ENCODE measurements at places on chromosomes 11 and 22. TPM values are rescaled to one million over a fixed set of nuclear protein-coding genes. Genes with fewer than 3 reads are reported as not detected.
A peak's percentile ranks its signal among the peaks of the same experiment; 100 is the strongest.

GRCh38 chr22:47547881-47548650 lies 785.6 kb downstream of the TBC1D22A start:
- no peak overlapping the region for H3K4me3 ChIP-seq
- H3K27ac ChIP-seq, result no peak overlapping the region
- H3K27me3 ChIP-seq, result no peaks in the 10 kb centered on the region

- H3K4me1 ChIP-seq, result peaks cover 6% of the 10 kb centered on the region
- no peaks in the 10 kb centered on the region for H3K36me3 ChIP-seq
- no peak for DNase-seq
- peak overlapping the region; percentile 89 for H3K4me3 ChIP-seq
- peaks cover 8% of the 10 kb centered on the region for H3K27me3 ChIP-seq
Measured at GRCh38 chr11:10541561-10541930, 559 bp upstream of the RNF141 start.

GRCh38 chr11:113722934-113723333 lies 16.8 kb upstream of the TMPRSS5 start:
- no peaks in the 10 kb centered on the region for H3K27me3 ChIP-seq
- no peak overlapping the region for H3K4me3 ChIP-seq
- no peak overlapping the region for H3K27ac ChIP-seq
- H3K4me1 ChIP-seq, result no peaks in the 10 kb centered on the region

Gene OR52I2
- not detected for total RNA-seq

GRCh38 chr11:108965306-108966001 lies 300.6 kb downstream of the DDX10 start:
- H3K4me3 ChIP-seq, result no peak overlapping the region
- H3K27ac ChIP-seq, result no peak overlapping the region
- H3K36me3 ChIP-seq, result no peaks in the 10 kb centered on the region
- DNase-seq, result no peak
- peaks cover 4% of the 10 kb centered on the region for H3K4me1 ChIP-seq

DNA sequence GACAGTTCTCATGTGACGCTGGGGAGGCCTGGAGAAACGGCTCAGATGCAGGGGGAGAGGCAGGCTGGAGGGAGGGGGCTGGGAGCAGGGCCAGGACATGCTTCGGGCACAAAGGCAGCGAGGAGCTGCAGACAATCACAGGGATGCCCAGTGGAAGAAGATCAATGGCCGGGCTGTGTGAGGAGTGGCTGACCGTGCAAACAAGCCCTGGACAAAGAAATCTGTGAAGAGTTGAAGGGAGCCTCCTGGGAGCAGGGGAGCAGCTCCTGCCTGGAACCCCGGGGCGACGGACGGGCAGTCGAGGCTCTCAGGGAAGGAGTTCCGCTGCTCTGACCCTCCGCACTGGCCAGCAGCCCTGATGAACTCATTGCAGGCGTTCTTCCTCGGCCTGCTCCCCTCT lies 126.7 kb upstream of the B3GAT1 start:
- H3K27ac ChIP-seq, result no peak overlapping the region
- no peaks in the 10 kb centered on the region for H3K36me3 ChIP-seq
- no peaks in the 10 kb centered on the region for H3K27me3 ChIP-seq
- DNase-seq, result no peak

GRCh38 chr22:41003066-41003465 lies 51.9 kb downstream of the RBX1 start:
- no peak for DNase-seq
- H3K4me1 ChIP-seq, result peaks cover 6% of the 10 kb centered on the region
- H3K36me3 ChIP-seq, result no peaks in the 10 kb centered on the region
- no peak overlapping the region for H3K27ac ChIP-seq

DNA sequence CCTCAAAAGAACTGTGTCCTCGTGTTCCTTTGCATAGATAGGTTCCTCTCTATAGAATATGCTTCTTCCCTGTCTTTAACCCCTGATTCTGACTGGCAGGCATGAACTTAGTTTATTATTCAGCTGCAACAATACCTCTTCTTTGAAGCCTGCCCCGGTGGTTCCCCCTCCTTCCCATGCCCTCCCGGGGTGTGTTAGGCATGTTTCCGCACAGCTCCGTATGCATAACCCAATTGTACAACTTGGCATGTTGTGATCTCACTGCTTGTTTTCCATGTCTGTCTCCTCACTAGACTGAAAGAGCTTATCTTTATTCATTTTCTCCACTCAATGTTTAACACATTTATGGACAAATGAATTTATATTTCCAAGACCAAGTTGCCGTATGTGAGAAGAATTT lies 72.6 kb downstream of the DEPDC5 start:
- H3K36me3 ChIP-seq, result no peaks in the 10 kb centered on the region
- H3K4me3 ChIP-seq, result no peak overlapping the region
- H3K4me1 ChIP-seq, result no peaks in the 10 kb centered on the region
- no peak overlapping the region for H3K27ac ChIP-seq
- H3K27me3 ChIP-seq, result no peaks in the 10 kb centered on the region
- DNase-seq, result no peak

DNA sequence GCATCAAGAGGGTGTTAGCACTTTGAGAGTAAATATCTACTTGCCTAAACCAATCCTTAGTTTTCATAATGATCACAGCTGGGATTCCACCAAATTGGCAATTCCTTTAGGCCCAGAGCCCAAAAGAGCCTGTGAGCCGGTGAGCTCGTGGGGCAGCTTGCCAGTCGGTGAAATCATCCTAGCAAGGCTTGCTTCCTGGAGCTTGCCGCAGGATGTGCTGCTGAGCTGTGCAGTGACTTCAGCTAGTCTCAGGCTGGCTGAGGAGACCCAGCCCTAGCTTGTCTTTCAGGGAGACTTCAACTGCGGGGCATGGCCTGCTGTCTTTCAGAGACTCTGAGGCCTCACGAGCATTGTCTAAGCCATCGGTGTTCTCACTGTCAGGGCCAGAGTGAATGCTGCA lies 73.6 kb upstream of the SUSD2 start:
- H3K4me1 ChIP-seq, result peaks cover 5% of the 10 kb centered on the region
- H3K27me3 ChIP-seq, result no peaks in the 10 kb centered on the region
- DNase-seq, result no peak
- H3K4me3 ChIP-seq, result no peak overlapping the region
- H3K36me3 ChIP-seq, result peaks cover 7% of the 10 kb centered on the region
- H3K27ac ChIP-seq, result no peak overlapping the region

GRCh38 chr22:28918550-28919271 lies 35.3 kb downstream of the ZNRF3 start:
- H3K36me3 ChIP-seq, result no peaks in the 10 kb centered on the region
- no peaks in the 10 kb centered on the region for H3K27me3 ChIP-seq
- peak overlapping the region; percentile 48 for H3K27ac ChIP-seq
- peak overlapping the region; percentile 28 for H3K4me3 ChIP-seq
- peak; percentile 48 for DNase-seq
- H3K4me1 ChIP-seq, result peaks cover 51% of the 10 kb centered on the region

DNA sequence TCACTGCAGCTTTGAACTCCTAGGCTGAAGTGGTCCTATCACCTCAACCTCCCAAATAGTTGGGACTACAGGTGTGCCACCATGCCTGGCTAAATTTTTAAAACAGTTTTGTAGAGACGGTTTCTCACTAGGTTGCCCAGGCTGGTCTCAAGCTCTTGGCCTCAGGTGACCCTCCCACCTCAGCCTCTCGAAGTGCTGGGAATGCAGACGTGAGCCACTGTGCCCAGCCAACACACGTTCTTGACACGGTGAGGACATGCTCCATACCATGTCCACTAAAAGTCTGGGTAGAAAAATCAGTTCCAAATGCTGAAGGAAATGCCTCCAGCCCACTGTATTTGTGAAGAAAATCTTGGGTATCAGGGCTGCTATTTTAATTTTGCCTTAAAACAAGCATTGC lies 46.9 kb downstream of the PDHX start:
- no peak for DNase-seq
- H3K27ac ChIP-seq, result no peak overlapping the region
- no peaks in the 10 kb centered on the region for H3K27me3 ChIP-seq
- peaks cover 6% of the 10 kb centered on the region for H3K36me3 ChIP-seq

Gene KRTAP5-8
- not detected for total RNA-seq

Gene SMTNL1
- total RNA-seq, result 0.28 TPM

Gene GP1BB
- not detected for total RNA-seq

Gene KCNK7
- 0.34 TPM for total RNA-seq

DNA sequence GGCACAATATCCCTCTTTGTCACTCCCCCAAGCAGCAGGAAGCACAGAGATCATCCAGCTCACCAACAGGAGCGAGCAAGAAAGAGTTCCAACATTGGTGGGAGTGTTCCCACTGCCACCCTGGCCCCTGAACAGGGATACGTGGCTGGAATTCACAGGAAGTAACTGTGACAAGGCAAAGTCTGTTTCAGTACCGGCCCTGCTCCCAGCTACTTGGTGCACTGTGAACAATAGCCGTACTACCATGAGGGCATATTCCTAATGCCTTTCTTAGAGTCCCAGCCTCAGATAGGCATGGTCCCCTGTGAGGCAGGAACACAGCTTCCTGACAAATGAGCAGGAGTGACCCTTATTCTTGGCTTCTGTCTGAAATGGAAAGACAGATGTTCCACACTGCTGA lies 1.8 kb upstream of the SLC37A2 start:
- H3K4me3 ChIP-seq, result no peak overlapping the region
- DNase-seq, result no peak
- H3K36me3 ChIP-seq, result no peaks in the 10 kb centered on the region
- peaks cover 7% of the 10 kb centered on the region for H3K4me1 ChIP-seq
- H3K27ac ChIP-seq, result no peak overlapping the region
- H3K27me3 ChIP-seq, result peaks cover 63% of the 10 kb centered on the region

GRCh38 chr11:65947133-65947532 lies 1.9 kb downstream of the TSGA10IP start:
- H3K4me1 ChIP-seq, result peaks cover 15% of the 10 kb centered on the region
- H3K36me3 ChIP-seq, result no peaks in the 10 kb centered on the region
- no peak overlapping the region for H3K27ac ChIP-seq

GRCh38 chr11:18780896-18781295 lies 10.7 kb downstream of the PTPN5 start:
- H3K27ac ChIP-seq, result no peak overlapping the region
- H3K36me3 ChIP-seq, result no peaks in the 10 kb centered on the region
- H3K27me3 ChIP-seq, result no peaks in the 10 kb centered on the region
- H3K4me1 ChIP-seq, result peaks cover 10% of the 10 kb centered on the region
- no peak overlapping the region for H3K4me3 ChIP-seq
- DNase-seq, result no peak

GRCh38 chr11:128764424-128765095 lies 70.7 kb downstream of the FLI1 start:
- no peak overlapping the region for H3K27ac ChIP-seq
- peaks cover 12% of the 10 kb centered on the region for H3K4me1 ChIP-seq
- no peaks in the 10 kb centered on the region for H3K36me3 ChIP-seq

DNA sequence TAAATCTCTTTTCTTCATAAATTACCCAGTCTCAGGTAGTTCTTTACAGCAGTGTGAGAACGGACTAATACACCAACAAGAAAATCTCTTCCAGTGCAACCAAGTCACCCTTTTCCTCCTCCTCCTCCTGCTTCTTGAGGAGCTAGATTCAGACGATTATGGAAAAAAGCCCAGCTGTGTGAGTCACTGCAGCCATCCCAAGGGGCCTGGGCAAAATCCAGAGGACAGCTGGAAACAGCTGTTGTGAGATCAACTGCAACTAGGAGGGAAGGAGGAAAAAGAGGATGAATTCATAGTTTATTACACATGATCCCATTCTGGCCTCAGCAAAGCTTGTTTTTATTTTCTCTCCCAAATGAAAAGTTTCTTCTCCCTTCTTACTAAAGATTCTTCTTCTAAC lies 32.9 kb downstream of the RBFOX2 start:
- DNase-seq, result no peak
- H3K4me3 ChIP-seq, result no peak overlapping the region
- no peaks in the 10 kb centered on the region for H3K36me3 ChIP-seq
- peaks cover under 1% of the 10 kb centered on the region for H3K4me1 ChIP-seq

DNA sequence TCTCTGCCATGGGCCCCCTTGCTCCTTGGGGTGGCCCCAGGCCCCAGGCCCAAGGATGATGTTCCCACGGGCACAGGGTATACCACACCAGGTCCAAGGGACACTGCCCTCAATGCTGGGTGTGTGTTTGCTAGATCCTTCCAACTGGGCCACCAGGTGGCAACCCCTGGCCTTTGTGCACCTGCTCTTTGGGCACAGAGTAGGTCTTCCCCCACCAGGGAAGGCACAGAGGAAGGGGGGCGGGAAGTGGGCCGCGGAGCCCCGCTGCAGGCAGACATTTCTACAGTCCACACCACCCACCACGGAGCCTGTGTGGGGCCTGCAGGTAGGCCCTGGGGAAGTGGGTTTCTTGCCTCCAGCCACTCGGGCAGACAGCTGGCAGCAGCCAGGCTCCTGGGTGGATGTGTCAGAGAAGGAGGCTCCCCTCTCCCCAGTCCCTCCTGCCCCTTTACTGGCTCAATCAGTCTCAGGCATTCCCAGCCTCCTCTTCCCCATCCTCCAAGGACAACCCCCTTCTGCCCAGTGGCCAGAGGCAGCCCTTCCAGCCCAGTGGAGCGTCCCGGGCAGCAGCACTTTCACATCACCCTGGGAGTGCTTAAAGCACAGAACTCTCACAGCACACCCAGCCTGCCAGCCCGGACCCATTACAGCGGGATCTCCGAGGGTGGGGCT lies 21.6 kb downstream of the MAFF start:
- no peaks in the 10 kb centered on the region for H3K36me3 ChIP-seq
- H3K4me3 ChIP-seq, result no peak overlapping the region
- H3K27me3 ChIP-seq, result no peaks in the 10 kb centered on the region
- no peak overlapping the region for H3K27ac ChIP-seq
- H3K4me1 ChIP-seq, result peaks cover 7% of the 10 kb centered on the region
- DNase-seq, result no peak

Gene SLC1A2
- total RNA-seq, result 4.9 TPM

Gene PRR5L
- total RNA-seq, result 23.4 TPM

GRCh38 chr11:108937746-108938145 lies 272.9 kb downstream of the DDX10 start:
- no peak overlapping the region for H3K27ac ChIP-seq
- H3K36me3 ChIP-seq, result no peaks in the 10 kb centered on the region
- no peaks in the 10 kb centered on the region for H3K4me1 ChIP-seq
- no peak overlapping the region for H3K4me3 ChIP-seq

DNA sequence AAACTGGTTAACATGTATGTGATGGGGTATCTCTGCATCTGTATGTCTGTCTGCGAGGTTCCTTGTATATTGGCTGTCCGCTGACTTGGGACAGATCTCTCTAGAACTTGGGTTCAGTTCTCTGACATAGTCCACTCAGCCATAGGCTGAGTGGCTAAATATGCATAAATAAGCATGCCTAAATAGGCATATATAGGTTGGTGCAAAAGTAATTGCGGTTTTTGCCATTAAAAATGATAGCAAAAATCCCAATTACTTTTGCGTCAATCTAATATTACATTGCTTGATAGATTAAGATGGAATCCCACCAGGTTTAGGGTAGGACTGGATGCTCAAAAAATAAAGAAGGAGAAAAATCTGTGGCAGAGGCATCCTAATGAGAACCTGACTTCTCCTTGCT lies 8.8 kb downstream of the LRRC55 start:
- H3K36me3 ChIP-seq, result no peaks in the 10 kb centered on the region
- no peaks in the 10 kb centered on the region for H3K27me3 ChIP-seq
- H3K4me1 ChIP-seq, result peaks cover 24% of the 10 kb centered on the region
- H3K4me3 ChIP-seq, result no peak overlapping the region
- no peak overlapping the region for H3K27ac ChIP-seq

Gene TESMIN
- 7.4 TPM for total RNA-seq

Gene OR10A3
- not detected for total RNA-seq

Gene CYP2D6
- total RNA-seq, result 1.5 TPM

Gene SPI1
- not detected for total RNA-seq

DNA sequence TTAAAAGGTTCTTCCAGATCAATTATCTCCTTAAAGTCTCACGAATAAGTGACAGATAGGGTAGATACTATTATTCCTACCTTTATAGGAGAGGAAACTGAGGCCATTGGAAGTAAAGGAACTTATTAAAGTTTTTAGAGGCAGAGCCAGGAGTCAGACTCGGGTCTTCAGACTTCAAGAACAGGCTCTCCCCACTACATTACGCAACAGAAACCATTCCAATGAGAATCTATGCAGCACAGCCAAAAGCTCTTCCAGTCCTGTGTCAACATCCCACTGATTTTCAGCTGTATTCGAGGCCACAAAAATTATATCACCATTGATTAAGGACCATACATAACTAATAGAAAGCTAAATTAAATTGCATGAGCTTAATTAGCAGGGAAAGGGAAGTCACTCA lies 77.4 kb downstream of the RELT start:
- H3K36me3 ChIP-seq, result no peaks in the 10 kb centered on the region
- H3K4me3 ChIP-seq, result no peak overlapping the region
- H3K27me3 ChIP-seq, result no peaks in the 10 kb centered on the region

All from neural progenitor cell (in vitro differentiated cells).